Fibroblast of mammary gland (primary cell): ENCODE measurements at places on chromosomes 7 and 10.

DNA sequence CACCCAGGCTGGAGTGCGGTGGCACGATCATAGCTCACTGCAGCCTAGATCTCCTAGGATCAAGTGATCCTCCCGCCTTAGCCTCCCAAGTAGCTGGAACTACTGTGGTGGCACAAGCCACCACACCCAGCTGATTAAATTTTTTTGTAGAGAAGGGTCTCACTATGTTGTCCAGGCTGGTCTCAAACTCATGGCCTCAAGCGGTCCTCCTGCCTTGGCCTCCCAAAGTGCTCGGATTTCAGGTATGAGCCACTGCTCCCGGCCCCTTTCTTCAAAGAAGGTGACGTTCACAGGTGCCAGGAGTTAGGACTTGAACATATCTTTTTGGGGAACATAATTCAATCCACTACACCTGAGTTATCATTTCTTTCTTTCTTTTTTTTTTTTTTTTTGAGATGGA, 2.9 kb upstream of the TTYH3 start:
- no peak for DNase-seq

GRCh38 chr7:137935884-137936508, 65.9 kb downstream of the CREB3L2 start:
- peak; percentile 34 for DNase-seq

DNA sequence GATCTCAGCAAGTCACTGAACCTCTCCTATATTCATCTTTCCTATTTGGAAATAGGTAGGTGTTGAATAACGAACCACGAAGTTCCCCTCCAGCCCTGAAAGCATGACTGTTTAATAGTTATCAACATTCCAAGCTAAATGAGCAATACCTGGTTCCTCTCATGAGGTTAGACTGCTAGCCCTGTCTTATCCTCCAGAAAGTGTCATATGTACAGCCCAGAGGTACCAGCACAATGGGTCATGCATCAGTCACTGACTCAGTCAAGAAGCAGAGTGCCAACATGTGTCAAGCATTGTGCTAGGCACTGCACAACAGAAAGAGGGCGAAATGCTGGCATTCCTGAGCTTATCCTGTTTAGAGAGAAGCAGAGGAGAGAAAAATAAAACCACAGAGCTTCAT, 70.0 kb downstream of the AMPH start:
- peak; percentile 50 for DNase-seq

- peak; percentile 27 for DNase-seq
Observed at GRCh38 chr10:90138844-90139243, 437.5 kb downstream of the KIF20B start.

GRCh38 chr10:4262449-4262848, 477.4 kb upstream of the KLF6 start:
- no peak for DNase-seq

GRCh38 chr7:100539436-100540006, 518 bp downstream of the AGFG2 start:
- DNase-seq = no peak

GRCh38 chr7:23373151-23374004, 74.2 kb downstream of the MALSU1 start:
- peak; percentile 66 for DNase-seq

DNA sequence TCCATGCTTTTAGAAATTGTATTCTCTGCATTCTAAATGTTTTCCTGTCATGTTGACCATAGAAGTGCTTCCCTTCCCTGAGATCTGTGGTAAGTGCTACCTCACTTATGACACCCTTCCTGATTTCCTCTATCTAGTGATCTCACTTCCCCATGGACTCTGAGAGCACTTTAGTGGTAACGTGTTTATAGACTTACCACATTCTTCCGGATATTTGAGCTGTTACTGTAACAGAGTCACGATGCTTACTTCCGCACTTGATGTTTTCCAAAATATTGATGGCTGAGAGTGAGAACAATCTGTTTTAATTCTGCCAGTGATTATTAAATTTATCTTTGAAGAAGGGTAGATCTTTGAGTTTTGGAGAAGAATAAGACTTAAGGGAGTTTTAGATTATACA, 60.1 kb upstream of the NAMPT start:
- DNase-seq = no peak

DNA sequence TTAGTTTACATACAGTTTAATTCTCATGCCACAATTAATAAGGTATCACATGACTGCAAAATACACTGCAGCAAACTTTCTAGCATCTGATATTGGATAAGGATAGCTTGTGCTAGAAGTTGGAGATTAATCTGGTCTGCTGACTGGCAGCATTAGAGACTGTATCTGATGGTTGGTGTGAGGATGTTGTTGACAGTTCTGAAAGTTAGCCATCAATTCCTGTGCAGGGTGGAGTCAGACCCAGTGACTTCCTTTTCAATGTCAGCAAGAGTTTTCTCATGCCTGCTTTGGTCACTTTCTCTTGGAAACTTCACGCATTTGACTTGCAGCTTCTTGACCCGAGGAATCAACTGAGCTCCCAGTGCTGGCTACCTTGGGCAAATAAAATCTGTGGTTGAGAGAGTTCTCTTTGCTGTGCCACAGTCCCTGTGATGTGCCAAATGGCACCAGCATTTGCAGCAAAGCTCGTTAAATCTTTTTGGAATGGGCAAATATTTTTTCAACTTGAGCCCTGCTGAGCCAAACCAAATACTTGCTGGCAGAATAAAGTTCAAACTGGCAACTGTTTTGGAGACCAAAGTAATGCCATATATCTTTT, 233.0 kb downstream of the TRIL start:
- DNase-seq = no peak

DNA sequence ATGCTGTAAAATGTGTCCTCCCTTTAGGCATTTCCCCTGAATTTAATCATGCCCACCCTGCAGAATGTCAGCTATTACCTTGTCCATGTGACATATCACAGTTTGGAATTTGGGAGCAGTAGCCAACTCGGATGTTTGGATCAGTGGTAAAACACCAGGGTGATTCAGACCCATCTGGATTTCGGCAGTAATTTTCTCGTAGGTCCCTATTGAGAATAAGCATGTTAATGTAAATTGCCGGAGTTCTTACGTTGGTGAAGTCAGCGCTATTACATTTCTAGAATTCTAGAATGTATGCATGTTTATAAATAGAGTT, 44.1 kb downstream of the HGF start:
- DNase-seq = peak; percentile 91

DNA sequence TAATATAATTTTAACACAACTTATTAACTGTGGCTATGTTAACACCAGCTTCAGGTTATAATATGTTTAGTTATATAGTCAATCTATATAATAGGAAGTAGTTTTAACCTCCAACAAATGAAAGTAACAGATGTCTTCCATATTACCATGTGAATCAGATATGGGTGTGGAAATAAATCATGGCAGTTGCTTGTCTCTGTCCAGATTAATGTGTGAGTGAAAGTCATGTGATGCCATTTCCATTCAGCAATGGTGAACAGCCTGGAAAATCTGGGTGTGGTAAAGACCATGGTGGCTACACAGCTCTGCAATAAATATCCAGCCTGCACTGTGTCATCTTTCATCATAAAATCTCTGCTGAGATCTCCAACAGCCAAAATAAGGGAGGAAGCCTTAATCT, 27.8 kb downstream of the HEPACAM2 start:
- peak; percentile 3 for DNase-seq

GRCh38 chr10:34522546-34522945, 292.6 kb downstream of the PARD3 start:
- DNase-seq = peak; percentile 33

DNA sequence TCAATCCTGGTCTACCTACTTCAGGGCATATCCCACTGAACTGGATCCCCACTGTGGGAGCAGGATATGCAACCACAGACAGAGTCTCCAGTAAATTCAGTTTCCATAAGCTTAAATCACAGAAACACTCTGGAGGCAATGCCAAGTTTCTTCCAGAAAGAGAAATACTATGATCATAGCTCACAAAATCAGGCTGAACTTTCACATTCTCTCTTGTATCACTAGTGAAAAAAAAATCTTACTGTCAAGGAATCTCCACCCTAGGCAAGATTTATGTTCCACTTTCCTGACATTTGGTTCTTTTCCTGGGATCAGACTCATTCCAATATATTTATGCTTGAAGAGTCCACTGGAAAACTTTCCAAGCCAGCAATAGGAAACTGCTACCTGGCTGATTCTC, 749.0 kb downstream of the SUGCT start:
- peak; percentile 8 for DNase-seq

DNA sequence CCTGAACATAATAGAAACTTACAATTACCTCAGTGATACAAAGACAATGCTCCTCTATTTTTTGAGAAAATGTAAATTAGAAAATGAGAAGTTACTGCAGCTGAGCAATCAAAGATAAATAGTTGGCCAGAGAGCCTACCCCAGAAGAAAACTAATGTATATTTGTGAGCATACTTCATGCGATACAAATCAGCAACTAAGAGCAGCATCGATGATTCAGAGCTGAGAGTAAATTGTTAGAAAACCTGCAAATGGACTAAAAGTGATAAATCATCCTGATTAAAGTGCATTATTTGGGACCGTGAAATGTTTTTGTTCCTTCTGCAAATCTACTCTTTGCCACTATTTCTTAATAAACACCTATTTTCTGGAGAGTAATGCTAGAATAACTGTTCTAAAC, 285.7 kb downstream of the PPP1R3A start:
- DNase-seq = no peak

GRCh38 chr10:103968441-103969391, 1.8 kb downstream of the SLK start:
- no peak for DNase-seq

- DNase-seq = no peak
Observed at GRCh38 chr10:114995468-114996247, 57.7 kb downstream of the TRUB1 start.

DNA sequence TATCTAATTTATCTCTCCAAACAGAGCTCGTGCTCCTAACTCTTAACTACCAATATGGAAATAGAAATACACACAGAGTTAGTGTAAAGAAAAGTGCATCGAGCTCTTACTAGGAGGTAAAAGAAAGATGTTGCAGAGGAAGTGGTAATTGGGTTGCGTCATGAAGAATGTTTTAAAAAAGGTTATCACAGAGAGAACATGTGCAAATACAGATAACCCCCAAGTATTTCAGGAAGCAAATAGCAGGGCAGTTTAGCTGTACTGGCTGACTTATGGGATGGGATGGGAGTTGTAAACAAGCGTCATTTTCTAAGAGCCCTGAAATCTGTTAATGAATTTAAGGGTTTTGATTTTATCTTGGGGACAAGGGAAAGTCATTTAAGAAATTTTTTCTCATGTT, 153.9 kb downstream of the AGMO start:
- DNase-seq = no peak

DNA sequence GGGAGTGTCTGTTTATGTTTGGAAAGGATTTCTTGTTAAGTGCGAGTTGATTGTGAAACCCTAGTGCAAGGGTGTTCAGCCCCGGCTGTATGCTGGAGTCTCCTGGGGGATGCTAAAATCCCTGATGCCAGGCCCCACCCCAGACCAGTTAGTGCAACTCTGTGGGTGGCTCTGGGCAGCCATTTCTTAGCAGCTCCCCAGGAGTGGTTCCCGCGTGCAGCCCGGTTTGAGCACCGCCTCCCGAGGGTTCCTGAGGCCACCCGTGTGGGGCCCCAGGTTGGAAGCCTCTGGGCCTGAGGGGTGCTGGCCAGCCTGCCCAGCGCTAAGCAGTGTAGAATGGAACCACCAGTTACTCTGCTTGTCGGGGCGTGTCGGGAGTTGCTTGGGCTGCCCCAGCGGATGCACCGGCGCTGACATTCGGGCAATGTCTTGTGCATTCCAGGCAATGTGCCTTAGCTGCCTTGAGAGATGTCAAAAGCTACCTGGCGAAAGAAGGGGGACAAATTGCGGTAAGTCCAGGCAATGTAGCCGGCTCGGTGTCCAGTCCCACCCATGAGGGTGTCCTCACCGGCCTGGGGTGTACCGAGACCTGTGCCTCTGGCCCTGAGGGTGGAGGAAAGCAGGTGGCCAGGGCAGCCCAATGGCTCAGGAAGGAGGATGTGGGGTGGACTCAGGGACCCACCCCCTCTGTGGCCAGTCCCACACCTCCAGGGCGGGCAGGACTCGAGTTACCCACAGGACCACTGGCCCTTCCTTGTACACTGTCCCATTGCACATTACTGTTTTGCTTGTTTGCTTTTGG, 13.2 kb downstream of the PFKFB3 start:
- DNase-seq = no peak

- no peak for DNase-seq
Observed at GRCh38 chr7:95553939-95554338, 42.4 kb downstream of the PDK4 start.

DNA sequence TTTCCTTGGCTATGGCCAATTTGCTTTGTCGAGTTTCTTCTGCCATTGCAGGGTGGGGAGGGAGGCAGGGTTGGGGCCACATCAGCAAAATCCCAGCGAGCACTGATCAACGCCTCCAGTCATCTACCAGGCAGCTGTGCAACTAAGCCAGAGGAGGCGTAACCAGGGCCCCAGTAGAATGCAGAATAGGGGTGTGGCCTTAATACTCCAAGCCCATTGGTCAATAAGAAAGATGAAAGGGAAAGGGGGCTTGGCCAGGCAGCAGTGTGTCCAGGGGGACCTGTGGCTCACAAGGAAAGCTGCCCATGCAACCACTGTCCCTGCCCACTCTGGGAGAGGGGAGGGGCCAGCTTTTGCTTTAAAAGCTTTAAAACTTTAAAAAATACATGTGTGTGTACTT, 21.5 kb upstream of the GGCT start:
- no peak for DNase-seq

DNA sequence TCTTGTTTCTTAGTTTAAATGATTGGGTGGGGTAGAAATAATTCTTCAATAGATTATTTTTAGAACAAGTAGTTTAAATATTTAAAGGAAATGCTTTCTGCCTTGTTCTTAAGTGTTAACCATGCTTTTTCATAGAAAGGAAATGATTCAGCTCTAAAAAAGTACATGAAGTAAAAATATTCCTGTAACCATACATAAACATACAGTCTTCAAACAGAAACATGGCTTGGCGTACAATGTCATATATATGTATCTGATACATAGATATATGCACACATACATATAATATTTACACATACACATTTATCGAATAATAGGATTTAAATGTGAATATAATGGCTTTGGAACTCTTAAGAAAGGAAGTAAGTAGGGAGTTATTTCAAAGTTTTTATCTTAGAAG, 84.4 kb downstream of the RUNDC3B start:
- DNase-seq = no peak

DNA sequence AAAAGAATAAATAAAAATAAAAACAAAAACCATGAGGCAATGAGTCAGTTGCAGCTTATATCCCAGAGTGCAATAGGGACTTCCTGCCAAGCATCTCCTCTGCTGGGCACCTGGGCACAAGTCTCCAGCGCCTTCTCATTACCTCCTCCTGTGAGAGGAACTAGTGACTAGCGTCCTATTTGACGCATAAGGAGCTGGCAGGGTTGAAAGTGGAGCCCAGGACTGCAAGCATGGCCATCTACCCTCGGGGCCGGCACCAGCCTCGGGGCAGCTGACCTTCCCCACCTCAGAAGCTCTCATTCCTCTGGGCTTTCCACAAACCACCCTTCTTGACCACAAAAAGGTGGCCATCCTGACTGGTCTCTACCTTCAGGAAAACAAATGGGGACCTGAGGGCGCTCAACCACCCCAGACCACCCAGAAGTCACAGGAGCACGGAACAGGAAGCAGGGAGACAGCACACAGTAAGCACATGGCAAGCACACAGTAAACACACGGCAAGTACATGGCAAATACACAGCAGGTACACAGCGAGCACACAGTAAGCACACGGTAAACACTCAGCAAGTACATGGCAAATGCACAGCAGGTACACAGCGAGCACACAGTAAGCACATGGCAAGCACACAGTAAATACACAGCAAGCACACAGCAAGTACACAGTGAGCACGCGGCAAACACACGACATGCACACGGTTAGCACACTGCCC, 19.1 kb downstream of the CTBP2 start:
- no peak for DNase-seq
